ENCODE measurements at places on chromosomes 1 and 21.
A peak's percentile ranks its signal among the peaks of the same experiment; 100 is the strongest.

DNA sequence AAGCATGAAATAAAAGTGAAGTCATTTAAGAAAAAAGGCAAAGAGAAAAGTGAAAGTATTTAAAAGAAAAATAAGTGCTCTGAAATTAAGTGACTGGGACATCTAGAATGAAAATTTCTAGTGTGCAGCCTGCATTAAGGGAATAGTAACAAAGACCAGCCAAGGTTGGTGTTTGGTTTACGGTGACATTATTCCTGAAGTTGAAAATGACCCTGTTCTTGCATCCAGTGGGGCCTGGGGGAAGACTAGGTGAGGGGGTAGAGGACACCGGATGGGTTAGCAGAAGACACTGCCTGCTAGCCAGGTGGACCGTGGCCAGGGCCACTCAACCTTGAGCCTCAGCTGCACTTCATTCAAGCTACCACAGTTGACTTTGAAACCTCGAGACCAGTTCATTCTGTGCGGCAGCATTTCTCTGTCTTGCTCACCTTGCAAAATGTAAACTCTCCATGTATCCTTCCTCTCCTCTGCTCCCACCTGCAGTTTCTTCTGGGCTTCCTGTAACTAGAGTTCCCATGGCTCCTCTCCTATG is 14.3 kb upstream of the KCNK1 start:
- no peak for DNase-seq

- no peak for DNase-seq
Observed at GRCh38 chr1:111795401-111795800, 39.7 kb downstream of the DDX20 start.

- no peak for DNase-seq
Observed at GRCh38 chr1:38175121-38175520, 128.5 kb upstream of the POU3F1 start.

DNA sequence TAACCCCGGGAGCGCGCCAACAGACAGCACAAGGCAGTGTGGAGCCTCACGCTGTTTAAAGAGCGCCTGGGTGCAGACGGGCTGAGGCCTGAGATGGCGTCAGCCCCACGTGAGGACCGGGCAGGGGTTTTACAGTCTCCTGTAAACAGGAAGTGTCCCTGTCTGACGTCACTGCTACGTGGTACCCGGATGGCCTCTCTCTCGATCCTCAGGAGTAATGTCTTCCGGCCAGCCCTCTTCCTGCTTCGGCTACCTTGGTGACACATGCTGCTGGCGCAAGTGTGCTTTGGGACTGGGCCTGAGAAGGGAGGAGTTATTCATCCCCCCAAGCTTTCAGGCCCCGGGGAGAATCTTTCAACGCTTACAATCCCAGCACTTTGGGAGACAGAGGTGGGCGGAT is 41.2 kb downstream of the CNST start:
- DNase-seq, result no peak

DNA sequence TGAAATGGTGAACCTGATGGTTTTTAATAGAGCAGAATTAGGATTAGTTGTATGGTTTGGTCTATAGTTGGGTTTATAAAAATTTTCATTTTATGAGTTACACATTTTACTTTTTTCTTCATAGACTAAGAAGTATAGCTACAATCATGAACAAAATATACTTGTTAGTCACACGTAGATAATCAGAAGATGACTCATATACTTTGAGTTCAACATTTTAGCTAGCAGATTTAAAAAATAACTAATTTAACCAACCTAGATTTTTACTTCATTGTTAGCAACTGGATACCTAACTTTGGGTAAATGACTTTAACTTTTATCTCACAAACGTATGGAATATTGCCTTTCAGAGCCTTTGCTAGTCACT is 27.9 kb downstream of the MORC3 start:
- DNase-seq, result peak; percentile 13

- DNase-seq, result no peak
Observed at GRCh38 chr1:244860914-244861610, 3.3 kb downstream of the HNRNPU start.

- no peak for DNase-seq
Observed at GRCh38 chr1:98949621-98950020, 55.0 kb downstream of the PLPPR5 start.

- no peak for DNase-seq
Observed at GRCh38 chr1:235766794-235767285, 99.9 kb downstream of the LYST start.
